Activated CD4-positive, alpha-beta memory T cell treated with anti-CD3 and anti-CD28 coated beads for 36 hours (primary cell): ENCODE measurements at places on chromosomes 5 and 9. TPM values are rescaled to one million over a fixed set of nuclear protein-coding genes. Genes with fewer than 3 reads are reported as not detected.
A peak's percentile ranks its signal among the peaks of the same experiment; 100 is the strongest.

- peak; percentile 72 for DNase-seq
Observed at GRCh38 chr5:181221105-181221791, 1.8 kb upstream of the TRIM41 start.

GRCh38 chr5:28077291-28078240 is 1039.2 kb upstream of the CDH9 start:
- no peak for DNase-seq

DNA sequence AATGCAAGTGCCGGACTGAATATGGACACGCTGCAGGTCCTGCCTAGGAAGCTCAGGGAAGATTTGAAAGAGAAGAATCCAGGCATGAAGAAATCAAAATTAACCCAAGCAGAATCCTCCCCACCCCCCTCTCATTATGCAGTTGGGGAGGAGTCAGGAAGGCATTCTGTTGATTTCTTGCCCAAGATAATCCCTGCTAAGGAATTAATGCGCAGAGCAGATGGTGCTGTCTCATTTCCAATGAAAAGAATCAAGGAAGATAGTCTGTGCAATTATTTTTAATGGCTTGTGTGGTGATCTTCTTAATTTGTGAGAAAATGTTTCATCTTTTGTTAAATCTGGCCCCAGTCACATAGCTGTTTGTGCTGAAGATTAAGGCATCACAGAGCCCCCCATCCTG is 145.0 kb downstream of the ZNF462 start:
- DNase-seq: no peak

DNA sequence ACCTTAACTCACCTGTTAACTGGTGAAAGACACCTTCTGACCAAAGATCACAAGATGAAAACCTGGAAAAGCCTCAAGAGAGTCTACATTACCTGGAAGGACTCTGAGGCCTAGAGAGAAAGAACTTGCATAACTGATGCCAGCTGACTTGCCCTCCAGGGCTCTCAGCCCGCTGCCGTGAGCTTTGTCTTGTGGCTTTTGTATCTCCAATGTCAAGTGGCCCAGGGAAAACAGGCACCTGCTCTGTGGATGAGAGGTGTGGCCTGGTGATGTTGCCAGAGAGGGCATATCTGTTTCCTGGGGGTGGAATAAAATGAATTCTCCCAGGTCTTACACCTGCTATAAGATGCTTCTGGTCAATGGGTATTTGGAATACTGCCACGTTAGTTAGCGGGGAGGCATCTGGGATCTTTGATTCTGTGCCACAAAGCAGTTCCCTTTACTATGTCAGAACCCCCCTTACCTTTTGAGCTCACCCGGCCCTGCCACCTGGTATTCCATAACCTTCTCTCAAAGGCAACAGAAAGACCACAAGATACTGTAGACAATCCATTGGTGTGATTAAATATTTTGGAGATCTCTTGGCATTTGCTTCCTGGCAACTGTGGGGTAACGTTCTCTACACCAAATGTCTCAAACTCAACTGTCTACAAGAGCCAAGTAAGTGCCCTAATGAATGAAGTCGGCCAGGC is 54.9 kb upstream of the N4BP3 start:
- no peak for DNase-seq

- no peak for DNase-seq
Observed at GRCh38 chr5:151476016-151476415, 28.6 kb downstream of the SLC36A1 start.

- peak; percentile 44 for DNase-seq
Observed at GRCh38 chr5:16178745-16179372, 732 bp downstream of the MARCHF11 start.

- DNase-seq: peak; percentile 4
Observed at GRCh38 chr5:135245521-135246499, 153.2 kb downstream of the MACROH2A1 start.

DNA sequence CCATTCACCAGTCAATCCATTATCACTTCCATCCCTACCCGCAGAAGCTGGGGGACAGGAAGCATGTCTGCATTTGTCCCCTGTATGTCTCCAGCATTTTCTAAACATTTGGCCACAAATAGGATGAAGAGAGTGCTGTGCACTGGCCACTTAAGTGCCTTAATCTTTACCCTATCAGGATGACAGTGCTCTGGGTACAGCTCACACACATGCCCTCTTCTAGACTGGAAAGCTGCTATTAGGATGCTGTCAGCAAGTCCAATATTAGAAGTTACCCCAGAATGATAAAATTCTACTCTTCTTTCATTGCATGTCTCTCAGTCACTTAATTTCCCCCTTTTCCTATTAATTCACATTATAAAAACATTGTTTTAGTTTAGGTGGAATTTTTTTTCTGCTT is 168.4 kb downstream of the RASEF start:
- no peak for DNase-seq

DNA sequence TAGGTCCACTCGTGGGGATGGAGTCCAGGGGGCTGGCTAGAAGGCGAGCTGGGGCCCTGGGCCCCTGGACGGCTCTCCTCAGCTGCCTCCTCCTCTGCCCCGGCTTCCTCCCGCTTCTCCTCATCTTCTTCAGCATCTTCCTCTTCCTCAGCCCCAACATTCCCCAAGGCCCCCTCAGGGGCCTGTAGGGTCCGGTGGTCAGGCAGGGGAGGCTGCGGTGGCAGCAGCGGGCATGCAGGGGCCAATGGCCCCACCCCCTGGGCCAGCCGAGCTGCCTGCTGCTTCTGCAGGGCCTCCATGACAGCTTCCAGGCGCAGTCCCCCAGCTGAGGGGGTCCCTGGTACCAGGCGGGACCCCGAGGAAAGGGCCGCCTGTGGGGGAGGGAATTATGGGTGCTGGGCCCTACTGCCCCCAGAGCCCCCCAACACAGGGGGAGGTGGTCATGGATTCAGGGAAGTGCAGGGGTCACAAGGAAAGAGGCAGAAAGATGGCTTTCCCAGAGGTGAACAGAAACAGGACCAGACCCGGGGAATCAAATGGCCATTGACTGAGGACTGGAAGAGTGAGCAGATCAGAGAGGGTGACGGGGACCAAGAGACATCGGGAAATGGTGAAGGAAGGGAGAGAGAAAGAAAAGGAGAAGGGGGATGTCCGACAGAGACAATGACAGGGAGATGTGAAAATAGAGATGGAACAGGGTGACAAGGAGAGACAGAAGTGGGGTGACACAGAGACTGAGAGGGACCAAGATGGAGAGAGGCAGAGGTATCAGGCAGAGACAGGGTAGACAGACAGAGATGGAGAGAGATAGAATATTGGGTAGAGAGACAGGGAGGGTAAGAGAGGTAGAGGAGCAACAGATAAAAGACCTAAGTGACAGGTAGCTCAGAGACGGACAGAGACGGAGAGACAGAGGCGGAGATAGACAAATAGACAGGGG is 880 bp downstream of the ARID3C start:
- DNase-seq: no peak

GRCh38 chr5:126610160-126610559 is 9.4 kb downstream of the PHAX start:
- DNase-seq: no peak

The HK3 gene
- 0.62 TPM for total RNA-seq

The POLR3G gene
- total RNA-seq: 9.7 TPM

The PCDHGB7 gene
- total RNA-seq: not detected

The MARCHF11 gene
- not detected for total RNA-seq
